SW480 (cell line): ENCODE measurements at places on chromosomes 16 and 17.

DNA sequence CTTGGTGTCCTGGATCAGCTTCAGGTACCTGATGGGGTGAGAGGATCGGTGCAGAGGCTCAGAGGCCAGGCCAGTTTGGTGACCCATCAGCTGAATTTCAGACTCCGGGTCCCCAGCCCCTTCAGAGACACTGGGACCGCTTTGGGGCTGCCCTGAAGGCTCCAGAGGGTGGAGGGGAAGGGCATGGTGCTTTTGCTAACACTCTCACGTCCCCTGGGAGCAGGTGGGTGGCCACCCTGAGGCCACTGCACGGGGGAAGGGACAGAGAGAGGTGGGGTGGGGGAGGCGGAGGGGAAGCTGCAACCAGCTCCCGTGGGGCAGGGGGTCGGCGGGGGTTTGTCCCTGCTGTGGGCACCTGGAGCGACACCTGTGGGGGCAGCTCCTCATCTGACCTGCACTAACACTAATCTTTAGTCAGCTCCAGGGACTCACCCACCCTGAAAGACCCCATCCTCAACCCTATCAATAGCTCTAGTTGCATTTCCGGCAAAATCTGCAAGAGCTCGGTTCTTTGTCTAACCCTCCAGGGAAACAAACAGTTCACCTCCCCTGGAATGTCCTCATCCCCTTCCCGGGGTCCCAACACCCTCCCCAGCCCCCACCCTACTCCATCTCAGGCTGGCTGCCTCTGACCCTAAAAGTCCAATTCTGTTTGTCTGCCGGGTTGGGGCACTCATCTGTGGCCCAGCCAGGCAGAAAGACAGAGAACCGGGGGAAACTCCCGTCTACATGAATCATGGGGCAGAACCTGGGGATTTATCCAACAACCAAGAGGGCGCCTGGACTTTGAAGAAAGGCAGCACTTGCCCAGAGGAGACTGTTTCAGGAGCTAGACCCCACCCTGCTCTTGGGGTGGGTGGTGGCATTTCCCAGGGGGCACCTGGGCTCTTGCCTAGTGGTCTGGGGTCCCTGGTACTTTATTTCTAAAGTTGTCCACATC is 91.9 kb upstream of the CBX4 start:
- DNase-seq, result peak; percentile 55

DNA sequence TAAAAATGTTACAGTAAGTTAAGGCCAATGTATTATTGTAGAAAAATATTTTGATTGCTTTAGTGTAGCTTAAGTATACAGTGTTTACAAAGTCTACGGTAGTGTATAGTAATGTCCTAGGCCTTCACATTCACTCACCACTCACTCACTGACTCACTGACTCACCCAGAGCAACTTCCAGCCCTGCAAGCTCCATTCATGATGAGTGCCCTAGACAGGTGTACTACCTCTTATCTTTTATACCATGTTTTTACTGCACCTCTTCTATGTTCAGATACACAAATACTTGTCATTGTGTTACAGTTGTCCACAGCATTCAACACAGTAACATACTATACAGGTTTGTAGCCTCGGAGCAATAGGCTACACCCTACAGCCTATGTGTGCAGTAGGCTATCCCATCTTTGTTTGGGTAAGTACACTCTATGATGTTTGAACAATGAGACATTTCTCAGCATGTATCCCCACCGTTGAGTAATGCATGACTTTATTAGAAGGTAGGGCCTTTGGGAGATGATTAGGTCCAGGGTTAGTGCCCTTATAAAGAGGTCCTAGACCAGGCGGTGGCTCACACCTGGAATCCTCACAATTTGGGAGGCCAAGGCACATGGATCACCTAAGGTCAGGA is 117.8 kb downstream of the SLC39A11 start:
- DNase-seq, result no peak

- no peak for DNase-seq
Observed at GRCh38 chr17:17156511-17156910, 49.6 kb downstream of the PLD6 start.

- DNase-seq, result no peak
Observed at GRCh38 chr17:38617967-38618760, 12.4 kb upstream of the SRCIN1 start.

DNA sequence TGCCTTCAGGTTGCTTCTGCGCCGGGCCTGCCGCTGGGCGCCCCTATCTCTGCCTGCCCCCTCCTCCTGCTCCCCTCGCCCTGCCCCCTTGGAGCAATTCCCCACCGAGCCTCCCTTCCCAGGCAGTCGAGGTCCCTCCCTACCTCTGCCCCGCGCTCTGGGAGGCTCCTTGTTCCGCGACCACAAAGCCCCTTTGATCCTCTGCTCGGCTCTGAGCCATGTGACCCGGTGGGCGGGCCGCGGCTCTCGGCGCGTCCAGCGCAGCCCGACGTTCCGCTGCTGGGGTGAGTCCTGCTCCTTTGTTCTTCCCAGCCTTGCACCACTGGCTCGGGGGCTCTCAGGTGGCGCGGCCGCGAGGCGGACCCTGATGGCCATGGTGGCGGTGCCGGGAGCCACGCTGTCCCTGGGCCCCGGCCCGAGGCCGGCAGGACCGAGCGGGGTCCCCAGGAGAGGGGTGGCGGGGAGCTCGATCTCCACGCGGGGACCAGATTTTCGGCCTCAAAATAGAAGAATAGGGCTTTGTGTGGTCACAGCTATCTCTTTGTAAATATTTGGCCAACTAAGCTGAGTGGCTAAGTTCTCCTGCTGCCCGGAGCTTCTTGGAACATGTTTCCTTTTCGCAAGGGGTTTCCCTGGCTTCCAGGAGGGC is 310.6 kb downstream of the SEC14L1 start:
- DNase-seq, result peak; percentile 96

DNA sequence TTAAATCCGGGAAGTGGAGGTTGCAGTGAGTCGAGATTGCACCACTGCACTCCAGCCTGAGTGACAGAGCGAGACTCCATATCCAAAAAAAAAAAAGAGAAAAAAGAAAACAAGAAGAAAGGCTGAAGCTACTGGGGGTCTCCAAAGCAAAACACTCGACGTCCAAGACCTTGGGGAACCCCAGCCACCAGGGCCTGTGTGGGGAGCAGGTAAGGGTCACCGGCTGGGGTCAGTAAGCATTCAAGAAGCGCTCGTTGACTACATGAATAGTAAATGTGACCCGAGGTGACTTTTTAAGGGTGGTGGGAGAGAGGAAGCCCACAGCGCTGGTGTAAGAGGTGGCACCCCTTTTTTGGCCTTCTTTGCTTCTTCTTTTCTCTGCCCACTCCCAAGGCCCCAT is 49.5 kb downstream of the PECAM1 start:
- DNase-seq, result no peak

GRCh38 chr17:73770115-73770848 is 126.0 kb upstream of the SDK2 start:
- DNase-seq, result peak; percentile 17

DNA sequence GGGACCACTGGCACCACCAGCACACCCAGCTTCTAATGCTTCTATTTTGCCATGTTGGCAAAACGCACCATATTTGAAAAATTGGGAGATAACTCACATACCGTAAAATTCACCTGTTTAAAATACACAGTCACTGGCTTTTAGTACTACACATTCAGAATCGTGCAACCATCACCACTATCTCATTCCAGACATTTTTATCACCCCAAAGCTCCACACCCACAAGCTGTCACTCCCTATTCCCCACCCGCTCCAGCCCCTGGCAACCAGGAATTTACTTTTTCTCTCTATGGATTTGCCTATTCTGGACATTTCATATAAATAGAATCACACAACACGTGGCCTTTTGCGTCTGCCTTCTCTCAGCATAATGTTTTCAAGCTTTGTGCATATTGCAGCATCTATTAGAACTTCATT is 25.0 kb downstream of the PPL start:
- no peak for DNase-seq

GRCh38 chr17:70173681-70174080 is 4.3 kb downstream of the KCNJ2 start:
- DNase-seq, result no peak

- DNase-seq, result no peak
Observed at GRCh38 chr16:86052926-86053325, 154.0 kb downstream of the IRF8 start.

- peak; percentile 72 for DNase-seq
Observed at GRCh38 chr17:13437966-13438779, 163.6 kb downstream of the HS3ST3A1 start.

DNA sequence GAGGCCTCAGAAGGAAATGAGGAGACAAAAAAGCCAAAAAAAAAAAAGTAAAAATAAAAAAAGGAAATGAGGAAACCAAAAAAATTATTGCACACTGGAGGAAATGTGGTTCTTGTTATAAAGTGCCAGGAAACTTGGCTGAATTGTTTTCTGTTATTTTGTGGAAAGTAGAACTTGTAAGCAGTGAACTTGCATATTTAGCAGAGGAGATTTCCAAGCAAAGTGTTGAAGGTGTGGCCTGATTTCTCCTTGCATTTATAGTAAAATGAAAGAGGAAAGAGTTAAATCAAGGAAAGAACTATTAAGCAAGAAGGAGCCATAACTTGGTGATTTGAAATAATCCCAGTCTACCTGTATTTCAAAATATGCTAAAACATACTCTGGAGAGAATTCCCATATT is 34.1 kb upstream of the CPPED1 start:
- DNase-seq, result no peak

DNA sequence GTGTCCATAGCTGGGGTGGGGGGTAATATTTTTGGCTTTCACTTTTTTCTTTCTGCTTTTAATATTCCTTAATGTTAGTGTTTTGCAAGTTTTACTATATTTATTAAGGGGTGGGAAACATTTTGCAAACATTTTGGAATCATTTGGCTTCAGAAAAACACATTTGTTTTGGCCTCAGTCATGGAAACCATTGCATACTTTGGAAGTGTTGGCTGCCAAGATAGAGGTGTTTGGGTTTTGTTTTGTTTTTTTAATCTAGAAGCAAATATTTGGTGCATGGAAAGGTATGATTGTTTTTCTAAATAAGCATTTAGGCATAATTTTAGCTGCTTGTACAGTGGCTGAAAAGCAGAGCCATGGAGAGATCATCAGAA is 243.3 kb downstream of the KATNIP start:
- DNase-seq, result no peak

- no peak for DNase-seq
Observed at GRCh38 chr17:73890831-73891405, 246.7 kb upstream of the SDK2 start.

DNA sequence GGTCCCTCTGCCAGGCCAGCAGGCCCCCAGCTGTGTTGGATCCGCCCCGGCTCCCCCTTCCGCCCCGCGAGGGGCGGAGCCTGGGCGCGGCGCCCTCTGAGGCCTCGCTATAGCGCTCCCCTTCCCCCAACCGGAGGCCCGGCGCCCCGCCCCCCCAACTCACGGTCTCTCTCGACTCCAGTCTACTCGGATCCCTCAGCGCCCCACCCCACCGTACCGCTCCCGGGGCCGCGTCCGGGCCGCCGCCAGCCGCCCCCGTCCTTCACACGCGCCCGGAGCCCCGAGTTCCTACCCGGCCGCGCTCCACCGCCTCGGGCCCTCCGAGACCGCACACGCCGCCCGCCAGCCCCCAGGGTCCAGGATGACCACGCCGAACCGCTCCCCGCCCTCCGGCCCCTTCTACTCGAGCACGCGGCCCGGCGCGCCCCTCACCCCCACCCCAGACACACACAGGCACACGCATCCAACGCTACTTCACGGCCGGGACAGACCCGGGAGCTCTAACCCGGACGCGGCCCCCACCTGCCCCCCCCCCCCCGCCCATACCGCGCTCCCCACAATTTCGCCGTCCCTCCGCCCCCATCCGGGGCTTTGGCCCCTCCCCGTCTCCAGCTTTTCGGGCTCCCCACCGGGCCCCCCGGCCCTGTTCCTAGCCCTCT is 1.4 kb downstream of the PHF23 start:
- peak; percentile 66 for DNase-seq

GRCh38 chr17:57856792-57857620 is 7.2 kb upstream of the MRPS23 start:
- no peak for DNase-seq

GRCh38 chr17:56602292-56603130 is 9.0 kb downstream of the NOG start:
- DNase-seq, result no peak

DNA sequence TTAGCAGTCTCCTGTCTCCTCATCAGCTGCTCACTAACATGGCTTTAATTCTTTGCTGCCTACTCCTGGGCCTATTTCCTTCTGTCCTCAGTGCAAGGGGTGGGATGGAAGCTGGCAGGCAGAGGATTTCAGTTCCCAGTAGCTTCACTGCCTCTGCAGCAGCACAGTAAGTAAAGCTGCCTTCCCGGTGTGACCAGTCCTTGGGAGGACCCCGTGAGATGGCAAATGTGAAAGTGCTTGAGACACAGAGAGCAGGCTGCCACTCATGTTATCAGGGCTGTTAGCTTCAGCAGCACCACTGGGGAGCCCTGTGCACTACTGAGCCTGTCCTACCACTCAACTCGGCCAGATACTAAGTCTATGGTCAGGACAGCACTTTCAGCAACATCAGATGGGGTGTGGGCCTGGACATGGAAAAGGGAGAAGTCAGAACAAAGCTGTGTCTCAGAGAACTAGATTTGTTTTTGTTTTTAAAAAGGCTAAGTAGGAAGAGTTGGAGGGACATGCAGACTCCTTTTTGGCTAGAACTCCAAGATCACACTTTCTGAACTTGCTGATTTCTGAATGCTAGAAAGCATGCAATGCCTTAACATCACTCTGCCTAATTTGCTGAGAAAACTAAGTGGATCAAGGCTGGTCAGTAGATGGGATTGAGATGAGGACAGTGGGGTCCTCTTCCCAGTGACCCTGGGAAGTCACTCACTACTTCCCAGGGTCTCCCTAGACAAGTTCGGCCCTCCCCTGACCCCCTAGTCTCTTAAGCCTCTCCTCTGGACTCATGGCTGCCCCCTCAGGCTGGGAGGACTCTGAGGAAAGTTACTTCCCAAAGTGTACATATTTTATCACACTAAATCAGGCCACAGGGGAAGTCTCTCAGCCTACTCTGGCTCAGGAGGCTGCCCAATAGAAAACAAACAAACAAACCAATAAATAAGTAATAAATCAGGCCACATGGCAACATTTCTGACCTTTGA is 1.1 kb downstream of the ACSF2 start:
- DNase-seq, result peak; percentile 61

- DNase-seq, result no peak
Observed at GRCh38 chr17:36136036-36136435, 32.4 kb downstream of the CCL4 start.

GRCh38 chr17:7437950-7438614 is 1.2 kb upstream of the FGF11 start:
- DNase-seq, result no peak

GRCh38 chr17:31857920-31858641 is 963 bp downstream of the COPRS start:
- no peak for DNase-seq

DNA sequence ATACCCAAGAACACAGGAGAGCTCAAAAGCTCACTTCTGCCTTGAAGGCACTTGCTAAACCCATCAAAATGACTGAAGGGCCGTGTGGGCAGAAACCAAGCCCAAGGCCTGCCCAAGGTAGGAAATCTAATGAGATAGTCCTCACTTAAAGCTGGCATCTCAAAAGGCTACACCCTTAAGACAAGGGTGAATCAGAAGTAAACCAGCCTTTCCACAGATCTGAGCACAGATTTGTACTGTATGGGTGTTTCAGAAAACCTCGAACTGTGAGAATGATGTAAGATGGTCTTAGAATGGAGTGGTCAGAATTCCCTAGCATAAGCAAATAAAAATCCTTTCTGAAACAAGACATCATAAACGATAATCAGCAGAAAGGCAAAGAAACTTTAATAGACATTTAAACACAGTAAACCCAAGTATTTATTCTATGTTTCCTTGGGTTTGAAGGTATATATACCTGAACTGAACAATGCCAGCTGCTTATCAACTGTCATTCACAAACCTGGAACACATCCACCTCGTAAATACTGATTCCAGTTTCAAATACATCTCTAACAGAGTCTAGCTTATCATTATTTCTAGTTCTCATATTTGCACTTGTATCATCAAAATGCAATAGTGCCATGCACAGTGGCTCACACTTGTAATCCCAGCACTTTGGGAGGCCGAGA is 37.8 kb downstream of the GLG1 start:
- no peak for DNase-seq
